ENCODE measurements at places on chromosomes 4 and X.

DNA sequence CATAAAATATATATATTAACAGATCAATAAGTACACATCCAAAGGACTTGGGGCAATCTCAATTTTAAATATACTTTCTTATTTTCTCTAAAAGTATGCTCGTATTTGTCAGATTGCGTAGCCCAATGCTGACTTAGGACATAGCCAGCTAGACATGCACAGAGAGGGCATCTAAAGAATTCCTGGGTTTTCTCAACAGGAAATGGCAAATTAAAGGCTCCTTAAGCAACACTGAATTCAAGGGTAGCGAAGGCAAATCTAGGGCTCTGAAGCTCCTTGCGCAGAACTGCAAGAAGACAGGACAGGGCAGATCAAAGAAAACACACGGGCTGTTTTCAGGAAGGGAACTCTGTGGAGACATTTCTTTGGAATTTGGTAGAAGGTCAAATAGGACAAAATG, 94.6 kb upstream of the FTHL17 start:
- DNase-seq = no peak

DNA sequence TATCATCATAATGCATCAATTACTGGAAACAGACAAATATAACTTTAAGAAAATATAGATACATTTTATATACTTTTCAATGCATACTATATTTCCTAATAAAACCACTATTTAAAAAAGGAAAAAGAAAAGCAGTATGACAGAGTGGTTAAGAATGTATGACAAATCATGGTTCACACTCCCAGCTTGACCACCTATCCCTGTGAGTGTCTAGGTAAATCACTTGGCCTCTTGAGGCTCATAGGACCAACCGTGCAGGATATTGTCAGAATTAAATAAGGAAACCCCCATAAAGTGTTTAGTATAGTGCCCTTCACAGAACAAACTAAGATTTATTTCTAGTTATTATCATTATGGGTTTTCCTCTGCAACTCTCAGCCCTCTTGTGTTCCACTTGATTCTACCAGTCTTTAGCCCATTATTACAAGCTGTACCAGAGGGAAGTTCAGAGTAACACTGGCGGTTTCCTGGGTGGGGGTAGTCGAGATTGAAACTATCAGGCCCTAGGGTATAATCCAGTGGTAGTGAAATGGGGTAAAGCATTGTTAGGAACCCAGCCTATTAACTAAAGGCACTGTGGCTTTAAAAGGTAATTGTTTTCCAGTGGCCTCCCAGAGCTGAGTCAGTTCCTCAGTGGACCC, 55.5 kb upstream of the PAK3 start:
- DNase-seq = no peak

GRCh38 chr4:23631255-23631950, 258.4 kb downstream of the PPARGC1A start:
- no peak for DNase-seq

GRCh38 chrX:107878106-107878505, 52.4 kb downstream of the MID2 start:
- no peak for DNase-seq

DNA sequence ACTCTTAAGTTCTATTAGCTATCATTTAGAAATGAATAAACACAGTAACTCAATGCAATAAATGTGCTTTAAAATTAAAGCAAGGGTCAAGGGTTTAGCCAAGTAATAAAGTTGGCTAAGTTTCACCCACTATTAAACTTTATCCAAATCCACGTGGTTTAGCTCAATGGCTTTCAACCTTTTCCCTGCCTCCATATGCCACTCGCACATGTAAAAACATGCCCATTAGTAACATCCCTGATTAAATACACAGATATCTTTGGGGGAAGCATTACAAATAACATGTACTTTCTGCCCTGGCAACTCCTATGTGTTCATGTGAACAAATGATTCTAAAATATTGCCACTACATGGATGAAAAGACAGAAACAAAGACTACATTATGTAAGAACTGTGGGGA, 130.8 kb downstream of the ZAR1 start:
- no peak for DNase-seq

DNA sequence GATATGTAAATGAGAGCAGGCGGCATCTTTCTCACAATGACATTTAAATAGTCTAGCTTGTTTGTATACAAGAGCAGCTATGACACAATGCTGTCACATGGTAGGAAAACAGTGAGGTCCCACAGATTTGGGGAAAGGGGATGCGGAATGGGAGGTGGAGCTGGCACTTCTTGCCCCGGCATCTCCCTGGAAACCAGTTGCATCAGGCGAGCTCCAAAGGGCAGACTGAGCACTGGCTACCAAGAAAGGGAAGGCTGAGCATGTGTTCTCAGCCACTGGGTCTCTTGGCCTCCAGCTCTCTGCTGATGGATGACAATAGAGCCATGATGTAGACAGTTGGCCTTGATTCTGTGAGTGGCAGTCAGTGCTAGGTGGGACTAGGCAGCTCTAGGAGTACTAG, 109.0 kb downstream of the UCHL1 start:
- no peak for DNase-seq

- no peak for DNase-seq
These were observed 594.2 kb downstream of the STPG2 start for GRCh38 chr4:97548943-97549583.

- peak; percentile 26 for DNase-seq
These were observed 71.3 kb upstream of the KIT start for GRCh38 chr4:54586320-54586955.

DNA sequence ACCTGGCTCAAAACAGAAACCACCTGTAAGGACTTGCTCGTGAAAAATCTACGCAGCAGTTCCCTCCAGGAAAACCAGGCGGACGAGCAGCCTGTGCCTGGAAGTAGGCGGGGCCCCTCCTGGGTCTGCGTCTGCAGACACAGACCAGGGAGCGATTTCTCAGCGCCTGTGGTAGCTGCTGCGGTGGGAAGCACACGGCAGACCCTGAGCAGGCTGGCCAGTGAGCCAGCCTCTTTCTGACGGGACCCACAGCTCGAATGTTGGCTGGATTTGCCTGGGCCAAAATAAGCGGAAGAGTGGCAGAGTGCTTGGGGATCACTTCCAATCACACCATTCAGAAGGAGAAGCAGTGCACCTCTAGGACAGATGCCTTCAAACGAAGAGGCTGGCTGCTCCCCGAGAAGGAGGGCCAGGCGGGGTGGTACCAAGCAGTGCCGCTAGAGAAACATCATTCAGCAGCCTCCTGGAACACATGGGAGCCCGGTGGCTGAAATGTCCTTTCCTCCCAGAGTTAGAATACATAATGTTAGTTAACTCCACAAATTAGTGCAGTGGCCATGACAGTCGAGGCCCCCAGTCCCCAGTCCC, 85.9 kb downstream of the GATB start:
- DNase-seq = no peak

DNA sequence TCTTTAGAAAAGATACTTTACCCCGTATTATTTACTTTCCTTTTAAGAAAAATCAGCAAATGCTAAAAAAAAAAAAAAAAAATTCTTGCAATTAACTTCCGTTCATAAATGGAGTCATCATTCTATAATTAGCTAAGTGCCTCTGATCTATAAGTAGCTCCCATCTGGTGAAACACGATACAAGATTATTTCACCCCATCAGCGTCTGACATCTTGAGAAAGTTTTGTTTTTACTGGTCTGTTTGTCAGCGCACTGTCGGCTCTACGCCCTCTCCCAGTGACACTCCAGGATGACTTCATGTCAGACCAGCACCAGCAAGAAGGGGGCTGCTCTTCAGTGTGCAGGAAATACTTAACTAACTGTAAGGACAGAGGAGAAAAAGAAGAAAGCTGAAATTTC, 108.3 kb downstream of the AFAP1 start:
- no peak for DNase-seq

- DNase-seq = no peak
These were observed 123.7 kb downstream of the AFF1 start for GRCh38 chr4:87058356-87059073.

DNA sequence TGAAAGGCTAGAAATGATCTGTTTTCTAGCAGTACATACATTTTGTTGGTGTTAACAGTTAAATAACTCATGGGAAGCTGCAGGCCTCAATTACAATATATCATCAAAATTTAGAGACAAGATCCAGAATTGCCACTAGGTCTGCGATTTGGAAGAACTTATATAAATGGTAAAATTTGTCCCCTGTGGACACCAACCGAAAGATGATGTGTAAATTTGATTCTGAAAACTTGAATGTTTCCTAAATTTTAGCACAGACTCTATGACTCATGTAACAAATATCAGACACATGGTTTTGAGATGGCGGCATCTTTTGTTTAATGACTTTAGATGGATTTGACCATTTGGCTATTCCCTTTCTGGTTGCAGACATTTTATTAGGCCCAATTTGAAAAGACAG, 6.0 kb upstream of the HPGDS start:
- no peak for DNase-seq

DNA sequence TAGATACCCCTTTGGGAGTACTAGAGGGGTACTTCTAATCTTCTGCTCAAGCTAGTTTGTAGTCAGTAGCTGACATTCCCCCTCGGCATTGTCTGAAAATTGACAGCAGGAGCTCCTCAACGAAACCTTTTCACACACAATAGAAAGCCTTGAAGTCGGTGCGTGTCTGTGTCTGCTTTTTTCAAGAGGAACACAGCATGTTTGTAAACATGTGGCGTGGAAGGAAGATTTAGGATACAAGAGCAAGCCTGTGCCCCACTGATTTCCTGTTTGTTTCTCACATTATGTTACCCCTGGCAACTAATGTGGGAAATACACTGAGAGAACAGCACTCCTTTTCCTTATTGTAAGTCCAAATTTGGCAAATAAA, 252.6 kb downstream of the ANKRD50 start:
- peak; percentile 9 for DNase-seq

- DNase-seq = no peak
These were observed 15.4 kb upstream of the ADH1B start for GRCh38 chr4:99336553-99336952.

- DNase-seq = no peak
These were observed 151.4 kb downstream of the ZNF518B start for GRCh38 chr4:10305816-10306215.

DNA sequence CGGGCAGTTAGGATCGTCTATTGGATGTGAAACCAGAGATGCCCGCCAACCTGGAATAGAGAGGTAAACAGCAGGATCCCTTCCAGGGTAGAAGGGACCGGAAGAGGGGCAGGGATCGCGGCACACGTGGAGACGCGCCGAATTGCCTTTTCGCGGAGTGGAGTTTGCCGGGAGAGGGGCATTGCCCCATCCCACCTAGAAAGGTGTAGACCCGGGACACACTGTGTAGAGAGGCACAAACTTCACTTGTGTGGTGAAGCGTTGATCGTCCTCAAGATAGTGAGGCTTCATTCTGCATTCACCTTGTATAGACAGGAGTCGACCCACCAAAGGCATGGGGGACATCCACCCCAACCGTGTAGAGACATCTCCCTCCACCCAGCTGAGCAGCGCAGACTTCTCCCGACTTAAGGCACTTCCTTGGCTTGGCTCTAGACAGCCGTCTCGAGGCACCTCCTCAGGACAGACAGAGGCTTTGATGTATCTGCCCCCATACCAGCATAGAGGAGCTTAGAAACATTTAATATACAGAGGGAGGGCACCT, 410 bp downstream of the GNL3L start:
- no peak for DNase-seq

- no peak for DNase-seq
These were observed 32.7 kb downstream of the CPLX1 start for GRCh38 chr4:793093-793861.

DNA sequence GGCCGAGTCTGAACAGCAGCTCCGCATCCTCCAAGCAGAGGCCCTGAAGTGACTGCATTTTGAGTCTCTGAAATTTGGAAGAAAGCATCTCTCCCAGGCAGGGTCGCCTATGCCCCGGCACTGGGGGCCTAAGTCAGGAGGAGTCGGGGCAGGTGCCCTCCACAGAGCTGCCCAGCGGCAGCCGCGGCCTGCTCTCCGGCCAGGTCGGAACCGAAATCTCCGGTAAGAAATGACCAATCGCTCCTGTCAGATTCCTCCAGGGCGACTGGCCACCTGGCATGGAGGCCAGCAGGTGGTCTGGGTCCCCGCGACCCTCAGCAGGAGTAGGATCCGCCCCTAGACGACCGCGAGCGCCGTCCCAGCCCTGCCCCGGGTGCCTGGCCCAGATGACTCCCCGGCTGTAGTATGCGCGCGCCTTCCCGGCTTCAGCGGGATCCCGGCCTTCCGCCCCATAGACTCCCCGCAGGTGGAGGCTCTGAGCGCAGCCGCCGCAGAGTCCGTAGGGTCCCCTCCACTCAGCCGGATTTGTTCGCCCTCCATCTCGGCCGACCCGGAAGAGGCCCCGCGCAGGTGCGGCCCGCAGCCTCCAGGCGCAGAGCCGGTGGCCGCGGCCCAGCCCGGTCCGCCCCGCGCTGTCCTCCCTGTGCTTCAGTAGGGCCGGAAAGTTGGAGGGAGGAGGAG, 1.5 kb downstream of the NKX1-1 start:
- DNase-seq = no peak

- DNase-seq = no peak
These were observed 75.1 kb downstream of the PDGFC start for GRCh38 chr4:156896527-156896926.

DNA sequence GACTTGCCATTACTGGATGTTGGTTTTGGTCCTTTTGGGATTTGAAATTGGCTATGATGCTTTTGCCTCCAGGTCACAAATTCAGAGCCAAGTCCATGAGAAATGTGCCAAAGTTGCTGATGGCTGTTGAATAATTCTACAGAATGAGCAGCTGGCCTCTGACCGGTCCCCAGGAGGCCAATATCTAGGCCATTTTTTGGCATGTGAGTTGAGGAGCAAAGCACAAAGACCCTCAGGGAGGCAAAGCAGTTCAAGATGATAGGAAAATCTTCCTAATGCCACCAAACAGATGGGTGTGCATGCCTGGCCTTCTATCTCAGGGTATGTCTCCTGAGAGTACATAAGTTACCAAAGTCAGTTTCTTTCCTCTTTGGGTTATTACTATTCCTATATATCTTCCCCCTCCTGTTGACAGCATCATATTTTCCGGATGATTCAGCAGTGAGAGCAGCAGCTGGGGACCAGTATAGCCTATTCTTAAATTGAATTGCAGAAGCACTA, 44.4 kb downstream of the SEL1L3 start:
- no peak for DNase-seq

DNA sequence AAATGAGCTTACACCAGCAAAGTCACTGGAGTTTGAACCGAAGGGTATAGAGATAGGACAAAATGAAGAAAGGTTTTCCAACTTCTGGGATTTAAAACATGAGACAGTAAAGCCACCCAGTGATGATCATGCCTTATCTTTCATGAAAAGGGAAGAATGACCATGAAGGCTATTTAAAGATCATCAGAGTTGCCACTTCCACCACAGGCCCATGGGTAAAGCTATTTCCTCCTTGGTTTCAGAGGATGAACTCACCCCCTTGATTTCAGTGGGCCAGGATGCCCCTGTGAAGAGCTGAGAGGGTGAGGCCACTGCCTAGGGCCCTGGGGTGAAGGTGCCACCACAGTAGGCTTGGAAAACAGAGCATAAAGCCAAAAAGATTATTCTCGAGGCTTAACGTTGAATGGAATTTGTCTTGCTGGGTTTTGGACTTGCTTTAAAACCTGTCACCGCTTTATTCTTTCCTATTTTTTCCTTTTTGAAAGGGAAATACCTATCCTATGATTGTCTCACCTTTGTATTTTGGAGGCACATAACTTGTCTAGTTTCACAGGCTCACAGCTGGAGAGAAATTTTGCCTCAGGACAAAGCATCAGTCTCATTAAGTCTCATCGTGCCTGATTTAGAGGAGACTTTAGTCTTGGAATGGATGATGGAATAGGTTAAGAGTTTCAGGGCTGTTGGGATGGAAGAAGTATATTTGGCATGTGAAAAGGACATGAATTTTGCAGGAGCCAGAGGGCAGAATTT, 254.0 kb downstream of the SNCA start:
- DNase-seq = no peak

All from astrocyte of the cerebellum (primary cell).